ENCODE measurements at places on chromosomes 7 and 10.

GRCh38 chr10:5595095-5595494 is 70.3 kb downstream of the CALML3 start:
- no peak for DNase-seq

DNA sequence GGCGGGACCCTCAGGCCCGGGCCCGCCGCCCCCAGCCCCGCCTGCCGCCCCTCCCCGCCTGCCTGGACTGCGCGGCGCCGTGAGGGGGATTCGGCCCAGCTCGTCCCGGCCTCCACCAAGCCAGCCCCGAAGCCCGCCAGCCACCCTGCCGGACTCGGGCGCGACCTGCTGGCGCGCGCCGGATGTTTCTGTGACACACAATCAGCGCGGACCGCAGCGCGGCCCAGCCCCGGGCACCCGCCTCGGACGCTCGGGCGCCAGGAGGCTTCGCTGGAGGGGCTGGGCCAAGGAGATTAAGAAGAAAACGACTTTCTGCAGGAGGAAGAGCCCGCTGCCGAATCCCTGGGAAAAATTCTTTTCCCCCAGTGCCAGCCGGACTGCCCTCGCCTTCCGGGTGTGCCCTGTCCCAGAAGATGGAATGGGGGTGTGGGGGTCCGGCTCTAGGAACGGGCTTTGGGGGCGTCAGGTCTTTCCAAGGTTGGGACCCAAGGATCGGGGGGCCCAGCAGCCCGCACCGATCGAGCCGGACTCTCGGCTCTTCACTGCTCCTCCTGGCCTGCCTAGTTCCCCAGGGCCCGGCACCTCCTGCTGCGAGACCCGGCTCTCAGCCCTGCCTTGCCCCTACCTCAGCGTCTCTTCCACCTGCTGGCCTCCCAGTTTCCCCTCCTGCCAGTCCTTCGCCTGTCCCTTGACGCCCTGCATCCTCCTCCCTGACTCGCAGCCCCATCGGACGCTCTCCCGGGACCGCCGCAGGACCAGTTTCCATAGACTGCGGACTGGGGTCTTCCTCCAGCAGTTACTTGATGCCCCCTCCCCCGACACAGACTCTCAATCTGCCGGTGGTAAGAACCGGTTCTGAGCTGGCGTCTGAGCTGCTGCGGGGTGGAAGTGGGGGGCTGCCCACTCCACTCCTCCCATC is 82.7 kb downstream of the PAX2 start:
- no peak for DNase-seq

DNA sequence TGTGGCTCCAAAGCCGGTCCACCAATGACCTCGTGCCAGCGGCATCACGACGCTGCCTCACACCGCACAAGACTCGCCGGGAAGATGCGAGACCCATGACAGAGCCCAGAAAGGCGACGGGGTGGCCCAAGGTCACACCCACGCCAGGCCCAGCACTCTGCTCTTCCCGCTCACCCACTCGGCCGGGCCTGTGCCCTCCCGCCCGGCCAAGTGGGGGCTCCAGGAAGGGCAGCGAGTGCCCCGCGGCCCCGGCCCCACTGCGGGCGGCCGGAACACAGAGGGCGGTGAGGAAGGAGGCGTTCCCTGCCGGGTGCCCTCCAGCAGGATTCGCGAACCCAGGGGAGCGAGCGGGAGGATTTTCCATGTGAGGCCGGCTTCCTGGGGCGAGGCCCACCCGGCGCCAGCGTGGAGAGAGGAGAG is 56.3 kb downstream of the PDGFA start:
- no peak for DNase-seq

DNA sequence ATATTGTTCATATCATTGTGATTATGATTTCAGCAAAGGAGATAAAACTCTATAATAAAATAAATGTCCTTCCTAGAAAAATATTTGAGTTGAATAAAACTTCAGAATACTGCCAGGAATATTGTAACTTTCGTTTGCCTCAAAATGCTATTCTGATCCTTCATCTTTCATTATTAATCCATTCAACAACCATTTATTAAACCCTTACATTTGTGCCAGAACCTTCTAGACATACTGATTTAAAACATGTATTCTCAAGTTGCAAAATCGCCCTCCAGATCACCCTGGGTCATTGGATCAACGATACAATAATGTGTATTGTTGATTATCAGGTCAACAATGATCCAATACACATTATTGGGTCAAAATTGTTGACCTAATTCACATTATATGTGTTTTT is 759.8 kb downstream of the CNTNAP2 start:
- DNase-seq: no peak

DNA sequence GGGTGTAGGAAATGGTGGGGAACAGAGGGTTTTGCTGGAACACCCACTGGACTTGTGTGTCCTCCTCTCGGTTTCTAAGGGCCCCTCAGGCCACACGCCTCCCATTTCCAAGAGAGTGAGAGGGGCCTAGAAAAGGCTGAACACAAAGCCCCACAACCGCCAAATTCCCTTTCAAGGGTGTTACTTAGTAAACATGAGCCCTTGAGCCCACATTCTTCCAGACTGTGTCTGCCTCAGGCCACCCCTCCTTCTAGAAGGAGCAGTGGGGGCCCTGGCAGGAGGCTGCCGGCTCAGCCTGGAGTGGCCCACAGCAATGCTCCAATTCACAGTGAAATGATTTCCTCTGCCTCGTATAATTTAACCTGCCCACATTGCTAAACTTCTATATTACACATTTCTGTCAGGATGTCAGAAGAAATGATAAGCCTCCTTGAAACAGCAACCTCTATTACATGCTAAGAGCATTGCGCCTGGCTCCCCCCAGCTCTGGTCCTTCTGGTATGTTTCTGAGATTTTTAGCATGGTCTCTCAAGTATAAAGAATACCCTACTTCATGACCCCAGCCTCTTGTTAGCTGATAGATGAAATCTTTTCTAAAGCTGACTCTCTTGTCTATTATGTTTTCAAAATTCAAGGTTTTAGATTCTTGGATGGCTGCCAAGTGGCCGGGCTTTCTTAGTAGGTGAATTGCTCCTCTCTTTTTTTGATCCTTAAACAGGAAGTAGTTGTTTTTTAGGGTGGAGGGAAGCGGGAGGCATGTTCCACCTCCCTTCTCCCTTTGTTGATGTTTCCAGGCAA is 673.9 kb upstream of the GALNT17 start:
- DNase-seq: no peak

DNA sequence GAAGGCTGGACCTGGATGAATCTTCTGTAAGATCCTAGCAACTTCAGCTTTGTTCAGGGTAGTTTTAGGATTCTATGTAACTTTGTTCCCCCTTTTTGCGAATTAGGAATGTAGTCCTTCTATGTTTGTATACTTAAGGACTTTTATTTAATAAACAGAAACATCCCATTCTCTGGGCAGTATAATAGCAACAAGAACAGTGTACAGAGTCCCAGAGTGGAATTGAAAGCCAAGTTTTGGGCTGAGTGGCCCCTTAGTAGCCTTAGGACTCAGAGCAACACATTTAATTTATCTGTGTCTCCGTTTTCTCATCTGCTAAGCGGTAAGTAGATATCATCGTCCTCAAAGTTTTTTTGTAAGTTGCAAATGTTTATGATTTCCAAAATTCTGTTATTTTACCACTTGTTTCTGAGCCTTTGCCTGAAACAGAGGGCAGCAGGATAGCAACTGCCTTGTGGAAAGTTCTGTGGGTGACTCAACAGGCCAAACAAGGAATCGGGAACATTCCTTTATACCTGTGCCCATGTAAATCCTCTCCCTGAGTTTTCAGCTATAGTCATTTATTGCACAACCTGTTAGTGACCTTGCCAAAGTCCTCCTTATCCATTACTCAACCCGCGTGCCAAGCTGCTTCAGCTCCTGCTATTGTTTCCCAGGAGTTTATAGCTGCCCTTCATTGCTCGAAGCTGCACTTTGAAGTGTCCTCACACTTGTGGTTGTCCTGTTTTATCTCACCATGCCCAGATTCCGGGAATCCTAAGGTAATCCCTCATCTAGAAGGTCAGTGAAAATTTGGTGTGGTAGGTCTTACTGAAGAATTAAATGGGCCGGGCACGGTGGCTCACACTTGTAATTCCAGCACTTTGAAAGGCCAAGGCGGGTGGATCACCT is 199.1 kb upstream of the AHR start:
- no peak for DNase-seq

- no peak for DNase-seq
Observed at GRCh38 chr7:91570560-91570959, 306.3 kb downstream of the FZD1 start.

DNA sequence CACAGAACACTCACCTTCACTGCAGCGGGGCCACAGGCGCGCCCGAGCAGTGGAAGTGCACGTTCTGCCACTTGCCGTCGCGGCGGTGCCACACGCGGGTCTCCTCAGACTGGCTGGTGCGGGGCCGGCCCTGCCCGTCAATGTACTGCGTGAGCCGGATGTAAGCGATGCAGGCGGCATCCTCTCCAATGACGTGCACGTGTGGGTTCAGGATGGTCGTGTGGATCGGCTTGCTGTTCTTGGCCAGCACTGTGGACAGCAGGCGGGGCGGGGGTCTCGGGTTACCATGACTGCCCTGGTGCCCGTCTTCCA is 19.2 kb downstream of the YKT6 start:
- DNase-seq: peak; percentile 6

GRCh38 chr10:4590807-4591206 is 235.2 kb upstream of the AKR1E2 start:
- DNase-seq: no peak

GRCh38 chr10:80487421-80487785 is 33.3 kb downstream of the TSPAN14 start:
- DNase-seq: no peak

- DNase-seq: no peak
Observed at GRCh38 chr10:132007681-132008080, 26.0 kb upstream of the BNIP3 start.

- no peak for DNase-seq
Observed at GRCh38 chr10:103045961-103046360, 127.9 kb downstream of the CNNM2 start.

- DNase-seq: no peak
Observed at GRCh38 chr7:105655500-105656380, 74.4 kb upstream of the EFCAB10 start.

DNA sequence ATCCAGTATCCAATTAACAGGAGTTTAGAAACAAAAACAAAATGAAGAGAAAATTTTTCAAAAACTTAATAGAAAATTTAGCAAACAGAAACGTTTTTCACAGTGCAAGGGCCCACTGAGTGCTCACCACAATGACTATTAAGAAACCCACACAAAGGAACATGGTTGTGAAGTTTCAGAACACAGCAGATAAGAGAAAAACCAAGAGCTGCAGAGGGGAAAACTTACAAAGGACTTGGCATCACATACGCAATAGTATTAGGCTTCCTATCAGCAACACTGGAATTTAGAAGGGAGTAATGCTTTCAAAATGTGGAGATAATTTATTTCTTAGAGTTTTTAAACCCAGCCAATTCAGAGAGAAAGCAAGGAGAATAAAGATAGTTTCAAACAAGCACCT is 1.7 kb upstream of the C7orf25 start:
- DNase-seq: no peak

DNA sequence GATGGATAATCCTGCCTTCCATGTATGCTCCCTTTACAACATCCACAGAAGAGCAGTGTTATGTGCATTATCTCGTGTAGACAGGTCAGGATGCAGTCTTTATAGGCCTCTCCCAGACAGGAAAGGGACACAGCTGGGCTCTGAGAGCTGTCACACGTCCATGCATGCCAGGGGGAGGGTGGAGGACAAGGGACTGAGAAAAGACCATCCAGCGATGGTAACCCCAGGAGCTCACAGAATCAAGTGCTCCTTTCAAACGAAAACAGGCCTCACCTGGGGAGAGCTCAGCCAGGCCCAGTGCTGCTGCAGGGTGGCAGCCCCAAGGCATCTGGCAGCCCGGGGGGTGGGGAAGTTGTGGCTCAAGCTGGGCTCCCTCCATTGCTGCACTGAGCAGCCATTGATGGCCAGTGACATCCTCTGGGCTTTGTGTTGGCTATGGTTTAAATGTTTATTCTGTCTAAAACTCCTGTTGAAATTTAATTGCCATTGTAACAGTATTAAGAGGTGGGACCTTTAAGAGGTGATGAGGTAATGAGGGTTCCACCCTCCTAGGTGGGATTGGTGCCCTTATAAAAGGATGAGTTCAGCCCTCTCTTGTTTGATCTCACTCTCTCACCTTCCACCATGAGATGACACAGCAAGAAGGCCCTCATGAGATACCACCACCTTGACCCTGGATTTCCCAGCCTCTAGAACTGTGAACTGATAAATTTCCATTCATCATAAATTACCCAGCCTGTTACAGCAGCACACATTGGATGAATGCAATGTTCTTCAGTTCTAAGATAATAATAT is 15.7 kb downstream of the JCAD start:
- DNase-seq: no peak

GRCh38 chr10:52486840-52487611 is 172.9 kb downstream of the DKK1 start:
- DNase-seq: no peak

DNA sequence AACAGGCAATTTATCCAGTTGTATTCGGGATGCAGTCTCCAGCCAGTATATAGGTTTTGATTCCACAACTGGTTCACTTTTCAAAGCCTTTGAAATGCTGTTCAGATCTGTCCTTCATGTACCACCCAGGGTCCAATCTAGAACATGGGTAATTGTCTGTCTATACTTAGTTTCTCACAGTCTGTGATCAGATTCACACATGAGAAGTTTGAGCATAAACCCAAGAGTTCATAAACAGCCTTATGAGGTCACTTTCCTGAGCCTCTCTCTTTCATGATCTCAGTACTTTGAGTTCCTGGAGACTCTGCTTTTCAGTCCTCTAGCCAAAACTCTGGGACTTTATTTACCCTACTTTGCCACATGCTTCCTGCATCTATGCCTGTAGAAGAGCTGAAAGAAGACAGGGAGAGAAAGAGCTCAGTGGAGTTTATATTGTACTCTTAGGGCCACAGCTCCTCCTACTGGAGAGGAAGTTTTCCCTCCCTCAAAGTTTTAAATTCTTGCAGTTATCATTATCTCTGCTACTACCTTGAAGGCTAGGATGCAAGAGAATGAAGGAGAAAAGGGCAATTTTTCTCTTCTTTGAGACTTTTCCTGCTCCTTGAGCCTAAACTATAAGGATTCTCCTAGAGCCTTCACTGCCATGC is 172.0 kb downstream of the ZEB1 start:
- no peak for DNase-seq

DNA sequence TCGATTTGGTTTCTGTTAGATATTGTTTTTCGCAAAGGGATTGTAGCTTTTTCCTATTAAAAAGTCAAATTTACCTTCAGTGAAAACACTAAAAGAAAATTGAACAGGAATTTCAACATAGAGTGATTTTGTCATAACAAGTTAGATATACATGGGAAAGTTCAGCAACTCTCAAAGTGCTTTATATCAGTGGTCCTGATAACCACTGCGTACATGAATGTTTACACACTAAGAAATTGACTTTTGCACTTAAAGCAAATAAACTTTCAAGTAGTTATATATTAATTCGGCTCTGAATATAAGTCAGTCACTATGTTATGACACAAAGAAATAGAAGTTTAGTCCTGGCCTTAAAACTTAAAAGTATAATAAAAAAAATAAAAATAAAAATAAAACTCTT is 101.3 kb upstream of the DKK1 start:
- DNase-seq: no peak

DNA sequence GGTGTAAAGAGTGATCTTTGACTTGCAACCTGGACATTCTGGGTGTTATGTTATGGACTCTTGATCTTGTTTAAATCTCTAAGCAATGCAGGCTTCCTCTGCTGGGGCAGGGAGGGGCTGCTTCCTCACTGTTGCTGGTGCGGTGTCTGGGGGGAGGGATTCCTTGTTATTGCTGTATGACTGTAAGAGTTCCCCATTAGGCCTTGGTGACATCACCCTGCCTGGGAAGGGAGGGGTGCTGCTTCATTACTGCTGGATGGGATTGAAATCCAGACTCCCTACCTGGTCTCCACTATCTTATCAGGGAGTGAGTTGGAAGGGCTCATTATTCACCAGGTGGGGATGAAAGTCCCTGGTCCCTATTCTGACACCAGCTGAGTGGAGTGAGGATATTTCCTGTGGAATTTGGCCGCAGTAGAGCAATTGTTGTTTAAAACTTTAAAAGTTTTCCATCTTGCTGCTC is 8.8 kb downstream of the OGDH start:
- no peak for DNase-seq

Measured in tibial nerve (tissue), 4 donors.